ENCODE measurements at places on chromosomes 7 and 10.

DNA sequence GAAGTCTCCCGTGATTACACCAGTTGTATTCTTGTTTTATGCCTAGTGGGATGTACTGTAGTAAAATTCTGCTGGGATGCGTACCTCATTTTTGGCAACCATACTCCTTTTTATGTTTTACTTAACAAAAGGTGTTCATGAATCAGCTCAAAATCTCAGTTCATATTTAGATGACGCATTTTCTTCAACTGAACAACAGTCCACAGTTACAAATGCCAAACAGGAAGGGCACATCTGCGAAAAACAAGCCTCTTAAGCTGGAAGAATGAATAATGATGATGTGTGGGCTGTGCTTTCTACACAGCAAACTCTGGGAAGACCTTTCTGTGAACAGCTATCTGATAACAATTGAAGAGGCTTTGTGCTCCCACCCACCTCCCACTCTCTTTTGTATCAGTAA is 68.4 kb upstream of the NRBF2 start:
- DNase-seq: no peak

- no peak for DNase-seq
These were observed 31.1 kb downstream of the CTNNA3 start for GRCh38 chr10:67664942-67665341.

DNA sequence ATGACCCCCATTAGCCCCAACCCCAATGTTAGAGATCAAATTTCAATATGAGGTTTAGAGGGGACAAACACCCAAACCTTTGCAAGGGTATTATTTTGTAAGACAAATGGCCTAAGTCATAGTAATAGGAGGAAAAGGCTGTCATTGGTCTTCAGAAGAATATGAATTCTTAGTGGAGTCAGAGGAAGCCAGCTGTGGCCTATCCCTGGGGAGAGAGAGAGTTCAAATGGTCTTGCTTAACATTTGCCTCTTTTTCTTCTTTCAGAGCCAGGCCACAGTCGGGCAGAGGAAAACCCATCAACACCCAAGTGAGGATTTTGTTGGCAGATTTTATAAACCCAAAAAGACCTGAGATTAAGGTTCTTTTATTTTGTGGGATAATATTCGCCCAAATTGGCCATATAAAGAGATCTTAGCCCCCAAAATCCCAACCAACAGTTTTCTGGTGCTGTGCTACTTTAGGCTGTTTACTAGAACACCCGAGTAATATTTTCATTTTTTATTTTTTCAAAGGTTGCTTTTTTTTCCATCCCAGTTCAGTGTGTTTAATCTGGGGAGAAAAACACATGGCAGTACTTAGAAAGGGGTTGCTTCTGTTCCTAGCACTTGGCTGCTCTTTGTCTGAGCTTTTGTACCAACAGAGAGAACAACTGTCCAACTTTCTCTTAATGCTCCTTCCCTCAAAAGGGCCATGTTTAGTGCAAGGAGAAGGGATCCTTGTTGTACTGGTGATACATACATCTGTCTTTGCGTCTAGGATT is 26.8 kb upstream of the ARMC3 start:
- DNase-seq: no peak

- DNase-seq: no peak
These were observed 98.9 kb downstream of the MKI67 start for GRCh38 chr10:128027306-128027705.

DNA sequence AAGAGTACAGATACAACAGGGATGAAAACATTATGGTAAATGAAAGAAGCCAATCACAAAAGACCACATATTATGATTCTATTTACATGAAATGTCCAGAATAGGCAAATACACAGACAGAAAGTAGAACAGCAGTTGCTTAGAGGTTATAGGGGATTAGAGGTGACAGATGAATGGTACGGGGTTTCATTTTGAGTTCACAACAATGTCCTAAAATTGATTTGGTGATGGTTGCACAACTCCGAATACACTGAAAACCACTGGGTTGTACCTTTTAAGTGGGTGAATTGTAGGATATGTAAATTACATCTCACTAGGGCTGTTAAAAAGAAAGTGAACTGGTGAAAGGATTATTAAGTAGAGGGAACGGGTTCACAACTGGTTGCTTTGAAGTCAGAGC is 76.3 kb upstream of the MRLN start:
- no peak for DNase-seq
